ENCODE measurements at places on chromosomes 5 and 9.

DNA sequence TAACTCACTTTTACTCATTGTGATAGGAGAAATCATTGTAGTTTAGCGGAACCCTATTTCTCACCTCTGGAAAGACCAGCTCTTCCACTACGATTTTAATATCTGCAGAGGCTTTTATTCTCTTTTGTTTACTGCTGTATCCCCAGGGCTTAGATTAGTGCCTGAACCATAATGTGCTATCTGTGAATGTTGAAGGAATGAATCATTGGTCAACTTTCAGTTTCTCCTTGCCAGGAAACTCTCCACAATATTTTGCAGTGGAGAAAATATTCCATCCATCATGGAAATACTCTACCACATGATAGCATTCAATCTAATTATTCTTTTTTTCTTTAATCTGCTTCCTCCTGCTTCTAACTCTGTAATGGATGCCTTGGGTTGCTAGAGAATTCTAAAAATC lies 263.5 kb upstream of the PTPRD start:
- DNase-seq, result no peak

- no peak for DNase-seq
Observed at GRCh38 chr5:158313733-158314464, 455.0 kb upstream of the CLINT1 start.

DNA sequence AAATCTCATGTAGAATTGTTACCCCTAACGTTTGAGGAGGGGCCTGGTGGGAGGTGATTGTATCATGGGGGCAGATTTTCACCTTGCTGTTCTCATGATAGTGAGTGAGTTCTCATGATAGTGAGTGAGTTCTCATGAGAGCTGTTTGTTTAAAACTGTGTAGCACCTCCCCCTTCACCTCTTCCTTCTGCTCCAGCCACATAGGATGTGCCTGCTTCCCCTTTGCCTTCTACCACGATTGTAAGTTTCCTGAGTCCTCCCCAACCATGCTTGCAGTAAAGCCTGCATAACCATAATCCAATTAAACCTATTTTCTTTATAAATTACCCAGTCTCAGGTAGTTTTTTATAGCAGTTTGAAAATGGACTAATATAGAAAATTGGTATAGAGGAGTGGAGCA lies 1783.7 kb upstream of the CDH9 start:
- no peak for DNase-seq

DNA sequence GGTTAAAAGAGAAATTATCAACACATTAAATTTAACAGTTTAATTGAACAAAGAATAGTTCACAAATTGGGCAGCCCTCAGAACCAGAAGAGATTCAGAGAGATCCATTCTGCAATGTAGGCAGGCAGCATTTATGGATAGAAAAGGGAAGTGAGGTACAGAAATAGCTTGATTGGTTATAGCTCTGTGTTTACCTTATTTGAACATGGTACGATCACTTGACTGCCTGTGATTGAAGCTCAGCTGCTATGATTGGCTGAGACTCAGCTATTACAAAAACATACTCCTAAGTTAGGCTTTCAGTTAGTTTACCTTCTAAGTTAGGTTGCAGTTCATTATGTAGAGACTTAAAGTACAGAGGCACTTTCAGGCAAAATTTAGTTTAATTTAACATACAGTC lies 7.3 kb downstream of the CNTRL start:
- DNase-seq, result no peak

GRCh38 chr9:91681461-91682305 lies 258.1 kb upstream of the NFIL3 start:
- peak; percentile 25 for DNase-seq

DNA sequence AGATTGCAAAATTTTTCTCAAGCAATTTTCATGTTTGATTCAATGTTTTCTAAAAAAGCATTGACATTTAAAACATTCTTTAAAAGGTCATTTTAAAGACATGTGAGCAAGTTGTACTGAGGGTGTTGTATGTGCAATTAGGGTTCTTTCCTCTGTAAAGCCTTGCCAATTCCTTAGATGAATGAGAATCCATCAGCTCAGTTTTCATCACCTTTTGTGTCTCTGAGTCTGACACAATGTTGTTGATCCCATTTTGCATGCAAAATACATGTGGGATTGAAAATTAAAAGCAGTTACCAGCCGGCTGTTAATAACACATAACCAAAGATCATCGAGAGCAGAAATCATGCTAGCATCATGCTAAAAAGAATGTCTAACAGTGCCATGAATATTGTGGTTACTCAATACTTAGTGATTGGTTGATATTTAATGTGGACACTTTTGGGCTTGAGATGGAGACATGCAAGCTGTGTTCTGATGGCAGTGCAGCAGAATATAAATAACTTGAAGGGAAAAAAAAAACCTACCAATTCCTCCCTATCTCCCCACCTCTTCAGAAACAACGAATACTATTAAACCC lies 57.7 kb downstream of the FGF10 start:
- no peak for DNase-seq

DNA sequence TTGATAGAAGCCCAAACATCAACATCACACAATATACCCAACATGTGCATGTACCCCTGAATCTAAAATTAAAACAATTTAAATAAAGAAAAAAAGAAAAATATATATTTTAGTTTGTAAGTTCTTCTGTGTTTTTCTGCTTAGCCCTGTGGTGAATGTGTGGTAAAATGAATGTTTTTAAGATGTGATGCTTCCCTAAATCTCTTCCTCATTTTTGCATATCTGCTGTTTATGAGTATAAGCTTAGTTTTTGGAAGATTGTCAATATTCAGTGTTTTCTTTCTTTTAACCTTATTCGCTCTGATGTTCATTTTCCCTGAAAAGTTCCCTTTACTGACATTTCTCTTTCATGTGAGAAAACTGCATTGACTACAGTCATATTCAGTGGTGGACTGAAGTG lies 44.4 kb upstream of the DAB2 start:
- DNase-seq, result no peak

GRCh38 chr9:7287065-7287464 lies 512.5 kb downstream of the DMAC1 start:
- DNase-seq, result no peak

DNA sequence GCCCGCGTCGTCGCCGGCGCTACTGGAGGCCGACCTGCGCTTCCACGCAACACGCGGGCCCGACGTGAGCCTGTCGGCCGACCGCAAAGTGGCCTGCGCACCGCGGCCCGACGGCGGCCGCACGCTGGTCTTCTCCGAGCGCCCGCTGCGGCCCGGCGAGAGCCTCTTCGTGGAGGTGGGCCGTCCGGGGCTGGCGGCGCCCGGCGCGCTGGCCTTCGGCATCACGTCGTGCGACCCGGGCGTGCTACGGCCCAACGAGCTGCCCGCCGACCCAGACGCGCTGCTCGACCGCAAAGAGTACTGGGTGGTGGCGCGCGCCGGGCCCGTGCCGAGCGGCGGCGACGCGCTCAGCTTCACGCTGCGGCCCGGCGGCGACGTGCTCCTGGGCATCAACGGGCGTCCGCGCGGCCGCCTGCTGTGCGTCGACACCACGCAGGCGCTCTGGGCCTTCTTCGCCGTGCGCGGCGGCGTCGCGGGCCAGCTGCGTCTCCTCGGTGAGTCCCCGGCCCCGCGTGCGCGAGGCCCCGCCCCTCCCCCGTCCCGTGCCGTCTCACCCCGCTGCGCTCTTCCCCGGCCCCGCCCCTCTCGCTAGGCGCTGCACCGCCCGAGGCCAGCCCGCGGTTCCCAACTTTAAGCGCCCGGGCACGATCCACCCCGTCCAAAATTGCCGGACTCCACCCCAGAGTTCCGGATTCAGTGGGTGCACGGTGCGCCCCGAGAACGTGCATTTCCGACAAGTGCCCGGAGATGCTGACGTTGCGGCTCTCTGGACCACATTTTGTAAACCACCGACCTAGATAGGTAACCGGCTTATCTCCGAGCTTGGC lies 42.8 kb downstream of the NEURL1B start:
- DNase-seq, result peak; percentile 29

GRCh38 chr5:28685794-28686193 lies 1647.4 kb upstream of the CDH9 start:
- DNase-seq, result no peak

GRCh38 chr9:112777914-112778313 lies 27.4 kb downstream of the SNX30 start:
- DNase-seq, result no peak

- DNase-seq, result no peak
Observed at GRCh38 chr5:179306191-179307012, 38.9 kb downstream of the ADAMTS2 start.

DNA sequence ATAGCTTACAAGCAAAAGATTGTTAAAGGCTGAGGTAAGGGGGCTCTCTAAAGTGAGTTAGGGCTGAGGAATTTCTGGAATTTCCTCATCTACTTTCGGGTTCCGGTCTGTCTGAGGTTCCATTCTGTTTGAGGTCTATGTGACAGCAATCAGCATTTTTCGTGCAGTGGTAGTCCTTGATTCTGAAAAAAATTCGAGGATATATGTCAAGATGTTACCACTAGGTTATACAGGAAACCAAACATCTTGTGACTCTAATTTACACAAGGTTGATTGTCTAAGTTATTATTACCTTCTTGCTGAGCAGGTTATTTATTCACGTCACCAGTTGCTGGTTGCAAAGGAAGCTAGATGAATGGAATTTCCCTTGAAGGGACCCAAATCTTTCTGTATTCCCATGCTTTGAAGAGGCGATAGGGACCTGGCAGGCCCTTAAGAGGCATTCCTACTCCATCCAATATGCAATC lies 35.2 kb downstream of the RLN2 start:
- DNase-seq, result no peak

Data from stimulated activated CD8-positive, alpha-beta memory T cell treated with anti-CD3 and anti-CD28 coated beads, Interleukin-4, amount 100 ng/mL, for 4 hours (primary cell).